Activated CD4-positive, alpha-beta T cell treated with anti-CD3 and anti-CD28 coated beads, Interleukin-2, Interleukin-4, amounts not matched to agents 100 ng/mL and 50 ng/mL, durations not matched to agents 16 hours and 8 hours (primary cell): ENCODE measurements at places on chromosomes 6 and 20.

GRCh38 chr6:117169064-117169665 lies 96.2 kb upstream of the VGLL2 start:
- DNase-seq, result no peak

- no peak for DNase-seq
Measured at GRCh38 chr6:143857651-143858050, 6.6 kb upstream of the ZC2HC1B start.

DNA sequence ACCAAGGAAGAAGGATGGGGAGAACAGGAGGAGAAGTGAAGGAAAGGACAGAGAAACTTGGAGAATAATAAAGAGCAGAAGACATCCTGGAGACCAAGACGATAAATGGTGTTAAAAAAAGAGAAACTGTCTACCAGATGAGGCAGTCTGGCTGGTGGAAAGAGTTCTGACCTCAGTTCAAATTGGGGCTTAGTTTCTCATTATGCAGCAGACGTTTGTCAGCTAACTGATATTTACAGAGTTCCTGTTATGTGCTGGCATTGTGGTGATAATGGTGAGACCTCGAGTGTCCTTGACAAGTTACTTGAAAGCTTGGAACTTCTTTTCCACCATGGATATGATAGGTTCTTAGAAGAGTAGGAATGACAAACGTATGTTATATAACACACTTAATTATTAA lies 142.7 kb downstream of the LRRC1 start:
- DNase-seq, result no peak

- no peak for DNase-seq
Measured at GRCh38 chr6:136274062-136274461, 15.6 kb downstream of the BCLAF1 start.

GRCh38 chr6:112015725-112016124 lies 38.2 kb upstream of the CCN6 start:
- DNase-seq, result no peak

DNA sequence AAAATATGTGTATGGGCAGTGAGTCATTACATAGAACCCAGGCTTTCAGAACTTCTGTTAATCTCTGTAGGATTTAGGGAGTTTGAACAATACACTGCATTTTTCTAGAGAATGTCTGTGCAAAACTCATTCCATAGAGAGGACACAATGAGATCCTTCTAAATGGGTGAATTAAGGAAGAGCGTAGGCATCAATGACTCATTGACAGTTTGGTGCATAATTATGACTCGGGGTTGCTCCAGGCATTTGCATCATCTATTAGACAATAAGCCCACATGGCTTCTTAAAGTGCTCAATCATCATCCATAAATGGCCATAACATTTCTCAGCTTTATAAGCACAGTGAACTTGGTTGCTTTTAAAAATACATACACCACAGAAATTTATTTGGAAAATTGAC lies 625.5 kb downstream of the CDH26 start:
- no peak for DNase-seq

GRCh38 chr6:117504478-117505144 lies 22.1 kb downstream of the DCBLD1 start:
- no peak for DNase-seq

DNA sequence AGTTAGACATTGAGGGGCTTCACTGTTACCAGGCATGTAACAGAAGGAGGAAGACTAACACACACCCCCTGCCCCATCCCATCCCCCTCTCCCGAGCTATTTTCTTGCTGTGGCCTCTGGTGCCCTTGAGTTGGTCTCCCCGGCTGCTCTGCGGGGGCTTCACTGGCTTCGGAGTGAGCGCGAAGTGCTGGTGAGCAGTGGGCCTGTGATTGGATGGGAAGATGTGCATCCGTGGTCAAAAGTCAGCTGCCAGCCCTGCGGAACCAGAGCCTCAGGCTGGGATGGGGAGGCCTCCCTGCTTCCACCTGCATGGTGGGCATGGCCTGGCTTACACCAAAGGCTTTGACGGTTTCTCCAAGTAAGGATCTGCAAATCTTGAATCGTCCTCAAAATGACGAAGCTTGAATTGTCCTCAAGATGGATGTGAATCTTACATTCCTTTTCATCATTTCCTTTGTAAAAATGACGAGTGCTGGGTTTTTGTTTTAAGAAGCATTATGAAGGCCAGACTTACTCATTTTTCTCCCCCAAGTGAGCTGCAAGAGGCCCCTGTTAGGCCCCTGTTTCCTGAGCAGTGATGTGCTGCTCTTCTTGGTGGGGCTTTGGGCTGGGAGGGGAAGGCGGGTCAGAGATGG lies 23.7 kb downstream of the SPATA2 start:
- DNase-seq, result peak; percentile 11

GRCh38 chr6:38436726-38437465 lies 202.8 kb downstream of the BTBD9 start:
- peak; percentile 19 for DNase-seq

DNA sequence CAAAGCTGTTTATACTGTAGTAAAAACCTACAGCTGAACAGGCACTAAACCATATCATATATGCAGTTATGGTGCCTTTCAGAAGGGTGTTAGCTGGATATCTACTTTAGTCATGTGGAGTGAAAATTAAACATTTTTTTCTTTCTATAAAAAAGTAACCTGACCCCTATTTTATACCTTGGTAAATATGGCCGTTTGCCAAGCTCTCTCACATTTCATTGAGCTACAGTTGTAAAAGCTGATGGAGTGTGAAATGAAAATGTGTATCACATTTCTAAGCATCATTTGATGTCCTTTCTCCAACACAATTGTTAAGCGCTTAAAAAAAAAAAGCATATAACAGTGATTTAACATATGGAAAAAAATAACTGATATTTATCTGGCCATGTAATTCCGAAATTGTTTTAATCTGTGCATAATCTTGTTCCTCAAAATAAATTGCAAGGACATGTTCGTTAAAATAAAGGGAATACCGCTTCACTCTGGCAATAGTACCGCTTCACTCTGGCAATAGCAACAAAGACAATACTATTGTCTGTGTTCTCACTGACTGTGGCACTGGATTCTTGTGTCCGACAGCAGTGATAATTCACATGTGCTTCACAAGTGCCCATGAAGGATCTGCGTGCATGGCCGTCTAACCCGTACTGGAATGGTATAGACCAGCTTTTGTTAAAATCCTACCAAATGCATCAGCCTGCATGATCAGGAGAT lies 391.8 kb upstream of the SOX4 start:
- no peak for DNase-seq

DNA sequence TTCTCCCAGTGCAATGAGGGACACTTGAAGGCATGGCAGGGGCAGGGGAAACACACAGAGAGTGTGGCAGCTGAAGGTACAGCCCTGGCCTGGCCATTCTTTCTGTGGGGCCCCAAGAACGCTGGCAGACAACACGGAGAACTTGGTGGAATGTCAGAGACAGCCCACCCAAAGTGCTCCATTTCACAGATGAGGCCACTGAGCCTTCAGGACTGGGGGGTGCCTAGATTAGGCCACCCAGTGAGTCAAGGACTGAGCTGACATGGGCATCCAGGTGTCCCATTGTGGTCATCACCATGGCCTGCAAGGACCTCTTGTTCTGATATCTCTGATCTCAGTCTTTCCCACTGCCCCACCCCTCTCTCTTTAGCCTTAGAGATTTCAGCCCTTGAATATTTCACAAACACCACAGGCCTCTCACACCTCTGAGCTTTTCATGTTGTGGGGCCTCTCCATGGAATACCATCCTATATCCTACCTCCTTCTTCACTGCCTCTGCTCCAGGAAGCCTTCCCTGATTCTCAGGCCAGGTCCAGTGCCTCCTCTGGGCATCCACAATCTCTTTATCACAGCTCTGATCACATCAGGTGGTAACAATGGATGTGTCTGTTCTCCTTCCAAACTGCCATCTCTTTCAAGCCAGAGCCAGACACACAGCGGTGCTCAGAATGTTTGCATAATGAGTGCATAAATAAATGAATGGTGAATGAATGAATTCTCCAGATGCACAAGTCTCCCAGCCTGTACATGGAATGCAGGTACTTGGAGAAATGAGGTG lies 2.0 kb upstream of the RSPO4 start:
- DNase-seq, result no peak

GRCh38 chr6:108690326-108691049 lies 129.8 kb downstream of the FOXO3 start:
- no peak for DNase-seq

DNA sequence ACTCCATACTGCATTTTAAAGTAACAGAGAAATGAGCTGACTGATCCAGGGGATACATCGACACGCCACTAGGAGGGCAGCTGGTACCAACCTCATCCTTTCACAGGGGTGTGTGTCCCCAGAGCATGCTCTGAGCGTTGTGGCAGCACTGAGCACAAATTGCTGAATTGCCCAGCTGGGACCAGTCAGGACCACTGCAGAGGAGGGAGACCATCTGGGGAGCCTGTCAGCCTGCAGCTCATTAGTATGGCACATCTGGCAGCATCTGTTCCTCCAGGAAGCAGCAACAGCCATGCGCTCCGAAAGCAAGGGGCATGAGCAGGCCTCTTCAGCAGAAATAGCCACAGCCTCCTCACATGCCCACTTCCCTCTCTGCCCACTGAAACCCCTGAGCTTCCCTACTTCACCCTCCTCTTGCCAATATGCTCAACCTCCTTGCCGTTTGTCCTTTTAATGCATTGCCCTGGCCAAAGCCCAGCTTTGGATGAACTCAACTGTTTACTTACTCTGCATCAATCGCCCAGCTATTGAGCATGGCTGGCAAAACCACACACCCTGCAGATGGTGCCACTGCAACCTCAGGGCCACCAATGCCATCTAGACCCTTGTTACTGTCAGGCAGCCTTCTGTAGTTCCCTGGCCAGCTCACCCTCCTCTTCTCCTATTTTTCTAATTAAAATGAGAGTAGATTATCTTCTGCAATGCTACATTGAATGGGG lies 77.6 kb upstream of the NEDD9 start:
- DNase-seq, result no peak

DNA sequence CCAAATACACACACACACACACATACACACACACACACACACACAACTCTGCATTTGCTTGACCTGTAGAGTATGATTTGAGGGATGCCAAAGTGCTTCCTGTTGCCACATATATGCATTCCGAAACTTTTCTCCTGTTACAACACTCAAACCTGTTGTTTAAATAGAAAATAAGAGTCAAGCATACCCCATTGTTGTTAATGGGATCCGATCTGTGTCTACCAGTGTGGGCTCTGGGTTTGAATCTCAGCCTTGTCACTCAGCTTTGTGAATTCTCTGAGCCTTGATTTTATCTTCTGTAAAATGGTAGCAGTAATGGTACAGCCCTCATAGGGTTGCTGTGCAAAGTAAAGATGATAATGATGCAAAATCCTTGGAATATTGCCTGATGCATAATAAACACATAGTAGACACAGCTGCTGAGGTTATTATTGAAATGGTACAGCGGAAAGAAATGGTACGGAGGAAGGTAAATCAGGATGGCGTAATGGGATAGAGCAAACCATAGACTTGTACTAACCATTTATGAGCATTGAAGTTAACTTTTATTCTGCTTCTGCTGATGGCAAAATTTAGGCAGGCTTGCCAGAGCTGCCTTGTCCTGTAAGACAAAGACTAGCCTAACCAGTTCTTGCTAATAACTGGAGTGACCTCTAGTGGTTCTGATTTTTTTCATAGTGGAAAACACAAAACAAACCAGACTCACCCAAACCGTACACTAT lies 113.5 kb upstream of the PHACTR1 start:
- peak; percentile 1 for DNase-seq

DNA sequence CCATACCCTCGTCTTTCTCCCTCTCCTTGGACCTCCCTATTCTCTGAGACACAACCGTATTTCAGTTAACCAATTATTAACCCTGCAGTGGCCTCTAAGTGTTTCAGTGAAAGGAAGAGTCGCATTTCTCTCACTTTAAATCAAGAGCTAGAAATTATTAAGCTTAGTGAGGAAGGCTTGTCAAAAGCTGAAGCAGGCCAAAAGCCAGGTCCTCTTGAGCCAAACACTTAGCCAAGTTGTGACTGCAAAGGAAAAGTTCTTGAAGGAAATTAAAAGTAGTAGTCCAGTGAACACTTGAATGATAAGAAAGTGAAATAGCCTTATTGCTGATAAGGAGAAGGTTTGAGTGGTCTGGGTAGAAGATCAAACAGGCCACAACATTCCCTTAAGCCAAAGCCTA lies 58.3 kb downstream of the SNX9 start:
- DNase-seq, result no peak

DNA sequence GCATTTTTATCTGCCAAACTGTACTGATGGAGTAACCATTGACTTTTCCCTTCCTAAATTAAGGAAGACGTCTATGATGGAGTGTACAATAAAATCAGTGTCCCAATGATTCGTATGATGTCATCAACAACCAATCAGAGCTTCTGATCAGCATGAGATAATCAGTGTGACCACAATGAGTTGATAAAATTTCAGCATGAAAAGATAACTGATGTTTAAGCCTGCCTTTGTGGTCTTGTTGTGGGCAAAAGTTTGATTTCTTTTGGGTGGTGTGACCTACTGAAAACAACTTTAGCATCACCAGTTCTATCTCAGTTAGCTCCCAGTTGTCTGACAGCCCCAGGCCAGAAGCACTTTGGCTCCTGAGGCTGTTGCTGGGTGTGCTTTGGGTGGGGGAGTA lies 3.3 kb downstream of the PCIF1 start:
- DNase-seq, result peak; percentile 29

DNA sequence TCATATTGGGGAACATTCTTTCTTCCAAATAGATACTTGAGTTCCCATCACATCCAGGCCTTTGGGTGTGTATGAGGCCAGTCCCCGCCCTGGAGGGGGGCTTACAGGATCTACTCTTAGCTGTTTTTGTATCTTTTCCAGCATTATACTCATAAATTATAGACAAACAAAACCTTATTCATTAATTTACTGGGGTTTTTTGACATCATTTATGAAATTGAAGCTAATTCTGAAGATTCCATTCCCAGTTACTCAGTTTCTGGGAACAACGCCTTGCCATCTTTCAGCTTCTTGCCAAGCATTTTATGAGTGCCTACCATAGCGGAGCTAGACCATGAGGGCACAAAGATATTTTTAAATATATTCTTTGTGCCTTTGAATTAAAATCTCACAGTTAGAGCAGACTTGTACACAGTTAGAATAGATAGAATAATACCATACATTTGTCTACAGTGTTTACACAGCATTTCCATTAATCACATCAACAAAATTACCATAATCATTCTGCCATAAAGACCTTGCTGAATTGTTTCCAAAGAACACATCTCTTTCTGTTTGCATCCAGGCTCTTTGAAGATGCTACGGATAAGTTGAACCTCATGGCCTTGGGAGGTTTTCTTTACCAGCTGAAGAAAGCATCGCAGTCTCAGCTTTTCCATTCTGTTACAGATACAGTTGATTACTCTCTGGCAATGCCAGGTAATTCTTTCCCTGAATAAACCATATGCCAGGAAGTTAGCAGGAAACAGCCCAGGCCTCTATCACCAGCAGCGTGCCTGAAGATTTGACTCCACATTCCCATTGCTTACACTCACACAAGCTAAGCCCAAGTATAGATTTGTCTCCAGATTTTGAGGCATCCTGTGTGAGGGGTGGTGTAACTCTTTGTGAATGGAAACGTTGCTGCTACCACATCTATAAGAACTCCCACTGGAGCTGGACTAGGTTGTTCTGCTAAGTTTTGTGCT lies 75.4 kb upstream of the PBOV1 start:
- DNase-seq, result no peak

DNA sequence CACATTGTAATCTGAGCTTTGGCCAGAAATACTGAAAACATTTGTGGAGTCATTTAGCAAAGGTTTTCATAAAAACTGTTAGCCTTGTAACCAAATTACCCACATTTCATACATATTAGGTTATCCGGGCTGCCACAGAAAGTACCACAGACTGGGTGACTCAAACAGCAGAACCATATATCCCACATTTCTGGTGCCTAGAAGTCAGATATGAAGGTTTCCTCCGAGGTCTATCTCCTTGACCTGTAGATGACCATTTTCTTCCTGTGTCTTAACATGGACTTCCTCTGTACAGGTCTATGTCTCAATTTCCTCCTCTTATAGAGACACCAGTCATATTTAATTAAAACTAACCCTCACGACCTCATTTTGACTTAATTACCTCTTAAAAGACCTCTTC lies 49.5 kb upstream of the SMIM28 start:
- peak; percentile 13 for DNase-seq
